B cell (primary cell): ENCODE measurements at places on chromosomes 12 and 14.

- no peaks in the 10 kb centered on the region for H3K36me3 ChIP-seq
- H3K4me1 ChIP-seq, result peaks cover 9% of the 10 kb centered on the region
- no peak for DNase-seq
Measured at GRCh38 chr14:48890333-48890732, 695.8 kb downstream of the RPS29 start.

GRCh38 chr12:130162745-130163460 lies 639 bp downstream of the FZD10 start:
- peaks cover 34% of the 10 kb centered on the region for H3K27me3 ChIP-seq
- peaks cover 8% of the 10 kb centered on the region for H3K4me1 ChIP-seq

GRCh38 chr12:47938093-47938492 lies 25.3 kb upstream of the TMEM106C start:
- peaks cover 4% of the 10 kb centered on the region for H3K4me1 ChIP-seq
- no peak for DNase-seq
- H3K36me3 ChIP-seq, result no peaks in the 10 kb centered on the region
- H3K27ac ChIP-seq, result no peak overlapping the region

GRCh38 chr12:91804533-91804932 lies 341.1 kb downstream of the BTG1 start:
- no peaks in the 10 kb centered on the region for H3K36me3 ChIP-seq
- H3K27me3 ChIP-seq, result no peaks in the 10 kb centered on the region
- H3K4me1 ChIP-seq, result no peaks in the 10 kb centered on the region
- H3K27ac ChIP-seq, result no peak overlapping the region
- H3K4me3 ChIP-seq, result no peak overlapping the region

DNA sequence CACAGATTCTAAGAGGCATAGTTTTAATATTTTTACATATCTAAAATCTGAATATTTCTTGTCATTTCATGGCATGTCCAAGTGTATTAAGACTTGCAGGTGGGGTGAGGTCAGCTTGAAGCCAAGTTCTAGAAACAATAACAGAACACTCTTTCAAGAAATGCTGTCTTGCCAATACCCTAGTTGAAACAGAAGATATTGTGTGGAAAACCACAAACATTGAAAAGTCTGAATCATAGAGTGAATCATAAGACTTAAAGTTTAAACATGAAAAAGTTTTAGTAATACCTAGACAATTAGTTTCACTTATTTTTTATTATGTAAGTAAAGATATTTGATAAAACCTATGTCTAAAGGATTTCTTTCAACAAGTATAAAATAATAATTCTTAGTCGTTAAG lies 191.5 kb upstream of the CAND1 start:
- H3K27me3 ChIP-seq, result peaks cover 5% of the 10 kb centered on the region
- no peaks in the 10 kb centered on the region for H3K36me3 ChIP-seq
- DNase-seq, result no peak

GRCh38 chr14:76546426-76547221 lies 170.7 kb downstream of the ESRRB start:
- H3K27me3 ChIP-seq, result peaks cover 3% of the 10 kb centered on the region
- no peaks in the 10 kb centered on the region for H3K4me1 ChIP-seq
- H3K27ac ChIP-seq, result no peak overlapping the region
- no peaks in the 10 kb centered on the region for H3K36me3 ChIP-seq

DNA sequence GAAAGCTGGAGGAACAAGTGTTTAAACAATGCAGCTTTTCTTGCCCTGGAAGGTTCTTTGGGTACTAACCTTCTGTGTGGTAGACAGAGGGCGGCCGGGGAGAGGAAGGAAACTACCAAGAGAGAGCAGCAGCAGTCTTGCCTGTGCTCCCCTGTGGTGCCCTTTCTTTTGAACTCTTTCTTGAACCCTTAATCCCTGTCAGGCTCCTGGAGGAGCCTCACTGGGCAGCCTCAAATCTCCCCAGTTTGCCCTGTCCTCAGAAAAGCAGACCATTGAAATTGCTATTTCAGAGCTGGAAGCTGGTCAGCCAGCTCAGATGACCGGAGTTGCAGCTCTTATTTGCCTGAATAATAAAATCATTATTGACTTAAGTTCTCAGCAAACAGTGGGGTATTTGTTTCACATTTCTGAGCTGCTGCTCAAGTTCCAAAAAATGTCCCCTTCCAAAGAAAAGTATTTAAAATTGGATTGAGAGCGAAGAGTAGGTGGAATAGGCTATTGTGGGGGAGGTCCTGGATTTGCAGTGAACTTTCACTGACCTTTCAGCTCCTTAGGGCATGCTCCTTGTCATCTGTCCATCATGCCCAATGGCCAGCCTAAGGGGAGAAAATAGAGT lies 42.1 kb upstream of the RNASE3 start:
- H3K4me3 ChIP-seq, result no peak overlapping the region
- no peaks in the 10 kb centered on the region for H3K36me3 ChIP-seq
- no peaks in the 10 kb centered on the region for H3K27me3 ChIP-seq
- DNase-seq, result no peak
- H3K4me1 ChIP-seq, result no peaks in the 10 kb centered on the region
- no peak overlapping the region for H3K27ac ChIP-seq

DNA sequence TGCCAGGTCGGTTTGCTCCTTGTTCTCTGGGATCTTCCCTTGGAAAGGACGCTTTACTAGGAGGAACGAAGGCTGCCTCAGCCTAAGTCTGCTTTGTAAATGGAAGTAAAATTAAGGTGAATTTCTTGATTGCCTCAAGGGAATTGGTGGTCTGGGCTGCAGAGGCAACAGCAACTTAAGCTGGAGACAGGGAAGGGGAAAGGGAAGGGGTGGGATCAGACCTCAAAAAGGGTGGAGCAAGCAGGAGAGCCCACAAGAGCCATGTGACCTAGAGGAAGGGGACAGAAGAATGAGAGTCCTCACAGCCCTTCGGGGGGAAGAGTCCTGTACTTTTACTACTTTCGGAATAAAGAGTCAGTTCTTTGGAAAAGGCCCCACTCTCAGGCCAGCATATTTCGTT lies 147.9 kb downstream of the PPM1H start:
- H3K36me3 ChIP-seq, result no peaks in the 10 kb centered on the region
- no peaks in the 10 kb centered on the region for H3K4me1 ChIP-seq
- H3K27ac ChIP-seq, result no peak overlapping the region
- no peaks in the 10 kb centered on the region for H3K27me3 ChIP-seq
- DNase-seq, result no peak

- H3K4me3 ChIP-seq, result no peak overlapping the region
- H3K4me1 ChIP-seq, result no peaks in the 10 kb centered on the region
- H3K27ac ChIP-seq, result no peak overlapping the region
- H3K27me3 ChIP-seq, result no peaks in the 10 kb centered on the region
Measured at GRCh38 chr12:15848606-15849005, 33.6 kb upstream of the STRAP start.

DNA sequence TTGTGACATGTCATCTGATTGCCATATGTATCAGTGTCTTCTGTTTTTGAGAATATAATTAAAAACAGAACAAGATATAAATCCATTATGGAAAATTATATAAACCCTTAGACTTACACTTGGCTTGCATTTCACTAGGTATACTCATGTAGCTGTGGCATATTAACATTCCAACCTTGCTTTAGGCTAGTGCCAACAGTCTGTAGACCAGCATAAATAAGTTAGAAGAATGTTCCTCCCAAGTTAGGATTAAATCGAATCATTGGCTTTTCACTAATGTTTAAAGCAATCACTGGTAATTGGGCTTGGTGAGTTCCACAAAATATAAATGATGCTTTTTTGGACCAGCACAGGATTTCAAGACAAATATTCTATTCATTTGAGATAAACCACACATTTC lies 103.0 kb downstream of the LIN7A start:
- no peak overlapping the region for H3K27ac ChIP-seq
- H3K4me3 ChIP-seq, result no peak overlapping the region
- no peaks in the 10 kb centered on the region for H3K36me3 ChIP-seq
- H3K27me3 ChIP-seq, result no peaks in the 10 kb centered on the region

DNA sequence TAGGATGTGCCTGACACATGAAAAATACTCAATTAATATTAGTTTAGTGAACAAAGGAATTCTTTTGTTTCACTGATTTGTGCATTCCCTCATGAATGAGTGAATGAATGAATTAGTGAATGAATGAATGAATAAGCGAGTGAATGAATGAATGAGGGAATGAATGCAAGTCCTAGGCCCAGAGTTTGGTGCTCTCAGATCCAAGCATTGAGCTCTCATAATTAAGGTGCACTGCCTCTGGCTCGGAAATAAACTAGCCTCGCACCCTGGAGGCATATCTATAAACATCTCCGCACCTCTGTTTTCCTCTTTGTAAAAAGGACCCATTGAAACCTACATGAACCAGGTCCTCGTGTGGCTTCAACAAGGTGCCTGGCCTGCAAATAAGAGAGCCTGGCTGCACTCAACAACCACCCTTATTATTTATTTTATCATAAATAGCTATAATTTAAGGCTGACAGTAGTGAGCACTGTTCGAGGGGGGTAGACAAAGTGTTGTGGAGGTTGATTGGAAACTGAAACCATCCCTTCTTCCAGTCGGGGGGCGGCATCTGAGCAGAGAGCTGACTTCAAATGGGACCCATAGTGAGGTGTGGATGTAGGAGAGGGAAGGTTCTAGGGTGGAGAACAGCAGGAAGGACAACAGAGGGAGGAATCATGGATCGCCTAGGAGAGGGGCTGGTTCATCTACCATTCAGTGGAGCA lies 316.8 kb downstream of the BCL11B start:
- H3K4me3 ChIP-seq, result no peak overlapping the region
- no peak for DNase-seq
- H3K4me1 ChIP-seq, result no peaks in the 10 kb centered on the region
- H3K27ac ChIP-seq, result no peak overlapping the region

DNA sequence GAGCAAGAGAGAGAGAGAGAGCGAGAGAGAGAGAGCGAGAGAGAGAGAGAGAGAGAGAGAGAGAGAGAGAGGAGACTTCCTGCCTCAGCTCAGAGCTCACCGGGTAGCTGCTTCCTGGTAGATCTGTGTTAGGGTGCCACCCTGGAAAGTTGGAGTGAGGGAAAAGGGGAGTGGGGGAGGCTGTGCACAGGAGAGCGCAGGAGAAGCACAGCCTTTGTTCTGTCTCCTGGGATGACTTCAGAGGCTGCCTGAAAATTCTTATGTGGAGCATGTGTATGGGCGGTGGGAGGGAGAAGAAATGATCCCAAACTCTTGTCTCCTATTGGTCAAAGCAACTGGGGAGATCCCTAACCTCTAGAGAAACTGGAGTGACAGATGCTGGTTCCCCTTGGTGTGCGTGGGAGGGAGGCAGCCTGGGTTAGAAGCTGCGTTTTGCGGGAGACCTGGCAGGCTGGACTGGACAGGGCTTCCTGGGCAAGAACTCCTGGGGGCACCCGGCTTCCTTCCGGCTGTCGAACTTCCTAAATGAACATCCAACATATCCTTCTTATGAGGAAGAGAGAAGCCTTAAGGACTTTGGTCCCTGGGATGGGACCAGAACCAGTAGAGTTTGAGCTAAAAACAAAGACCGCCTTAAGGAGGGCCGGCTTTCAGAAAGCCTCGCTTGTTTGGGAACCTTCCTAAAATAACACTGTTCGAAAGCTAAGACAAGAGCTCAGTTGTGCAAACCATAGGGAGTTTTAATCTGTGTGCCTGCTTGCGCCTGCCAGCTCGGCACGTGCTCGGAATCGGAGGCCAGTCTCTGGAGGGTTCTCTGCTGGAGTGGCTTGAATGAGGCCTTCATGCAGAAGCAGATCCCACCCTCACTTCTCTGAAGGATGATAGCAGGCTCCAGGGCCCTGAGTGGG lies 30.4 kb upstream of the BEGAIN start:
- no peak for DNase-seq
- H3K4me1 ChIP-seq, result no peaks in the 10 kb centered on the region
- no peak overlapping the region for H3K4me3 ChIP-seq
- no peaks in the 10 kb centered on the region for H3K36me3 ChIP-seq
- H3K27me3 ChIP-seq, result peaks cover 9% of the 10 kb centered on the region

- H3K4me3 ChIP-seq, result no peak overlapping the region
- no peaks in the 10 kb centered on the region for H3K36me3 ChIP-seq
- H3K4me1 ChIP-seq, result no peaks in the 10 kb centered on the region
- DNase-seq, result no peak
- H3K27me3 ChIP-seq, result no peaks in the 10 kb centered on the region
Measured at GRCh38 chr14:89855961-89856656, 98.4 kb downstream of the EFCAB11 start.

GRCh38 chr14:28776482-28777266 lies 10.1 kb downstream of the FOXG1 start:
- H3K4me1 ChIP-seq, result peaks cover 3% of the 10 kb centered on the region
- H3K27me3 ChIP-seq, result peaks cover 39% of the 10 kb centered on the region
- H3K27ac ChIP-seq, result no peak overlapping the region
- H3K4me3 ChIP-seq, result no peak overlapping the region
- no peak for DNase-seq
- H3K36me3 ChIP-seq, result no peaks in the 10 kb centered on the region

- no peak overlapping the region for H3K4me3 ChIP-seq
- H3K27ac ChIP-seq, result no peak overlapping the region
- H3K4me1 ChIP-seq, result no peaks in the 10 kb centered on the region
- H3K36me3 ChIP-seq, result no peaks in the 10 kb centered on the region
Measured at GRCh38 chr12:108596854-108597558, 878 bp downstream of the TMEM119 start.

- no peaks in the 10 kb centered on the region for H3K27me3 ChIP-seq
- no peaks in the 10 kb centered on the region for H3K4me1 ChIP-seq
- H3K36me3 ChIP-seq, result no peaks in the 10 kb centered on the region
- DNase-seq, result no peak
- no peak overlapping the region for H3K4me3 ChIP-seq
- H3K27ac ChIP-seq, result no peak overlapping the region
Measured at GRCh38 chr12:82857911-82858533, 171.3 kb downstream of the TMTC2 start.

GRCh38 chr12:42590330-42590934 lies 886 bp upstream of the PRICKLE1 start:
- peaks cover 22% of the 10 kb centered on the region for H3K4me1 ChIP-seq
- no peak overlapping the region for H3K27ac ChIP-seq
- H3K27me3 ChIP-seq, result peaks cover 46% of the 10 kb centered on the region

- H3K27ac ChIP-seq, result no peak overlapping the region
- H3K27me3 ChIP-seq, result no peaks in the 10 kb centered on the region
- no peaks in the 10 kb centered on the region for H3K4me1 ChIP-seq
- no peak overlapping the region for H3K4me3 ChIP-seq
- DNase-seq, result no peak
- H3K36me3 ChIP-seq, result no peaks in the 10 kb centered on the region
Measured at GRCh38 chr12:75951399-75952278, 79.9 kb downstream of the PHLDA1 start.

- peaks cover 47% of the 10 kb centered on the region for H3K4me1 ChIP-seq
- DNase-seq, result no peak
- H3K27me3 ChIP-seq, result no peaks in the 10 kb centered on the region
- H3K4me3 ChIP-seq, result no peak overlapping the region
Measured at GRCh38 chr14:70782361-70782760, 27.0 kb downstream of the MAP3K9 start.

DNA sequence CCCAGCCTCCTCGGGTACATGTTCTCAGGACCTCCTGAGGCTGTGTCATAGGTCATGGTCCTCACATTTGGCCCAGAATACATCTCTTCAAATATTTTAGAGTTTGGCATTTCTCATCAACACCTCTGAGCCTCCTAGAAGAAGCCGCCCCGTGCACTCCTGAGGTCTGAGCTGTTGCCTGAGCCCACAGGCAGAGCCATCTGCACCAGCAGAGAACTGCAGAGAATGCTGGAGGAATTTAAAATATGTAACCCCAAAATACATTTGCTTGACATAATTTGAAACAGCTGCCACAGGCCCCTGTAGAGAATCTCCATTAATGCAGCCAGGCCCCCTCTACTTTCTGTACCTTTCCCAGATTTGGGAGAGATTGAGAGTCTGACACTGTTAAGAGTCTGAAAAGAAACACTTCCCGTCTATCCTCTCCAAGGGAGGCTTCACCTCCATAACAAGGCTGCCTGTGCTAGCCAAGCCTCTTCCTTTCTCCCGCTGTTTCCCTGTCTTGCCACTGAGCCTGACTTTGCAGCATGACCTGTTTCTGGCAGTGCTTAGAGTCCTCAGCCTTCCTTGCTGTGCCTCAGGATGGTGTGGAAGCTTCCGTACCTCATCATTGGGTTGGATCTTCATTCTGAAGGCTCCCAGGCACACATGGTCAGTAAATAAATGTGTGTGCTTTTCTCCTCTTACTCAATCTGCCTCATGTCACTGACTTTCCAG lies 95.4 kb upstream of the SFSWAP start:
- H3K4me3 ChIP-seq, result no peak overlapping the region
- H3K27me3 ChIP-seq, result no peaks in the 10 kb centered on the region
- DNase-seq, result no peak
- no peaks in the 10 kb centered on the region for H3K36me3 ChIP-seq
